ENCODE measurements at places on chromosomes 1 and 21.

DNA sequence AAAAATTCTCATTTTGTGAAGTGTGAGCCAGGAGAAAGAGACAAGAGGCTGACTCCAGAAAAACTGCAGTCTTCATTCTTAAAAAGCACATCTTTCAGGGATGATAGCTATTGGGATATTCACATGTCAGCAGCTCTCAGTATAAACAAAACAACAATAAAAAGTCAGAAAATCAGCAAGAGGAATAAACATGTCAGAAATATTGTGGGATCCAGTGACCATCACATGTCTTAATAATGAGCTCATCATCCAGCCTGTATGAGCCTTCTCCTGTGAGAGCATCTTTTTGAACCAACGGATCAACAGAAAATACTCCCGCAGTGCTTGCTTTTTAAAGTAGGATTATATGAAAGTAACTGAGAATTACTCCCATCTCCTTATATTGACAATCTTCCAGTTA is 241.6 kb downstream of the SMYD3 start:
- DNase-seq = no peak

DNA sequence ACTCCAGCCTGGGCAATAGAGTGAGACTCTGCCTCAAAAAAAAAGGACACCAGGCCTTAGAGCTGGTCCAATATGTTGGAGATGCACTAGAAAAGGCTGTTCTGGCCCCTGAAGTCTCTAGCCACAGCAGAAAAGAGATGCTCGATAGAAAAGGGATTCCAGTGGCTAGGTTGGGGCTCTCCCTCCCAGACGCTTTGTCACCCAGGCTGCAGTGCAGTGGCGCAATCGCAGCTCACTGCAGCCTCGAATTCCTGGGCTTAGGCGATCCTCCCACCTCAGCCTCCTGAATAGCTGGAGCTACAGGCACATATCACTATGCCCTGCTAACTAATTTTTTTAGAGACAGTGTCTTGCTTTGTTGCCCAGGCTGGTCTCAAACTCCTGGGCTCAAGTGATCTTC is 18.2 kb downstream of the PDZK1 start:
- DNase-seq = no peak

DNA sequence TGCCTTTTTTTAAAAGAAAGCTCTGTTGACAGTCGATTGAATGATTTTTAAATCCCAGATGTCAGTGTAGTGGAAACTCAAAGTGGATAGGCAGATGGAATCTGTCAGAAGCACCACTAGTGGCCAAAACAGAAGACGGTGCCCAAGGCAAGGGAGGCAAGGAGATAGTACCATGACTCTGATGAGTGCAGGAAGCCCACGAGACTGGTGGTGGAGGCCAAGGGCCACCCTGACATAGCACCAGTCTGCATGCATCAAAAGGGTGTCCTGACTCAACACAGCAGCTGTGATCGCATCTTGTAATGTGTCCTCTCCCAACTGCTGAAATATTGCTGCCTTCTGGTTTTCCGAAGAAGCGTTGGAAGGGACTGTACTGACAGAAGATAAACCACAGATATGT is 124.1 kb upstream of the PAPPA2 start:
- no peak for DNase-seq

- no peak for DNase-seq
These were observed 1.9 kb upstream of the ZFYVE9 start for GRCh38 chr1:52139817-52140540.

GRCh38 chr1:44571712-44572571 is 102.3 kb downstream of the TMEM53 start:
- DNase-seq = no peak

DNA sequence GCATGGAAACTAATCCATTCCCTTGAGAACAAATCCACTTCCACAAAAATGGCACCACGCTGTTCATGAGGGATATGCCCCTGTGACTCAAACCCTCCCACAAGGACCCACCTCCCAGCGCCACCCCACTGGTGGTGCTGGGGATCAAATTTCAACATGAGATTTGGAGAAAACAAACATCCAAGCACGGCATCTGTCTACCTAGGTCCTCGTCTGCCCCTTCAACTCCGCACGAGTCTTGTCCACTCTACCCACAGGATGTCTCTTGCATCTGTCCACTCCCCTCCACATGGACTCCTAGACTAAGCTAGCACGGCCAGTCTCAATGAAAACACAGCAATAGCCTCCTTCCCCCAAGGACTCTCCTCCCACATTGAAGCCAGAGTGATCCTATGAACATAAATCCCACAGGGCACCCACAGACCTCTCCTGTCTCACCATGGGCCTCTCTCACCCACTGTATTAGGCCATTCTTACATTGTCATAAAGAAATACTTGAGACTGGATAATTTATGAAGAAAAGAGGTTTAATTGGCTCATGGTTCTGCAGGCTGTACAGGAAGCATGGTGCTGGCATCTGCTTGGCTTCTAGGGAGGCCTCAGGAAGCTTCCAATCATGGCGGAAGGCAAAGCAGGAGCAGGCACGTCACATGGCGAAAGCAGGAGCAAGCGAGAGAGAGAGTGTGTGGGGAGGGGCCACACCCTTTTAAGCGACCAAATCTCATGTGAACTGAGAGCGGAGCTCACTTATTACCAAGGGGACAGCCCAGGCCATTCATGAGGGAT is 101.4 kb downstream of the TOMM20 start:
- DNase-seq = no peak

DNA sequence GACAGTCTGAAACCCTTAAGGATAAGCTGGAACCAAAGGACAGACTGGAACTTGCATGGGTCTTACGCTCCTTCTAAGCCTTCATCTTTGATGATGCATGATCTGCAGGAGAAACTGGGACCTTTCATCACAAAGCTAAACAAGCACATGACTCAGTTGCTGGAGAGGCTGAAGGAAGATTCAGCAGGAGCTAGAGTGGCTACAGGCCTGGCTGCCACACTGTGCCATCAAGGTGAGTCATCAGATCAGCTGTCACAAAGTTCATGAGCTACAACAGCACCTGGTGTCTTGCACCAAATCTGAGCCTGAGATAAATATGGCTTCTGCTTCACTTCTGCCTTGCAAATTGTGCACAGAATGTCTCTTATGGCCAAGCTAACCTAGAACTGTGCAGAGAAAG is 95.5 kb upstream of the MARK1 start:
- DNase-seq = no peak

- no peak for DNase-seq
These were observed 182.5 kb upstream of the JUN start for GRCh38 chr1:58966103-58966916.

- DNase-seq = no peak
These were observed 247.3 kb downstream of the FOXD2 start for GRCh38 chr1:47684964-47685762.

- DNase-seq = no peak
These were observed 145.6 kb downstream of the NFIA start for GRCh38 chr1:61227857-61228550.

- no peak for DNase-seq
These were observed 113.7 kb downstream of the CRYAA start for GRCh38 chr21:43282358-43283120.

DNA sequence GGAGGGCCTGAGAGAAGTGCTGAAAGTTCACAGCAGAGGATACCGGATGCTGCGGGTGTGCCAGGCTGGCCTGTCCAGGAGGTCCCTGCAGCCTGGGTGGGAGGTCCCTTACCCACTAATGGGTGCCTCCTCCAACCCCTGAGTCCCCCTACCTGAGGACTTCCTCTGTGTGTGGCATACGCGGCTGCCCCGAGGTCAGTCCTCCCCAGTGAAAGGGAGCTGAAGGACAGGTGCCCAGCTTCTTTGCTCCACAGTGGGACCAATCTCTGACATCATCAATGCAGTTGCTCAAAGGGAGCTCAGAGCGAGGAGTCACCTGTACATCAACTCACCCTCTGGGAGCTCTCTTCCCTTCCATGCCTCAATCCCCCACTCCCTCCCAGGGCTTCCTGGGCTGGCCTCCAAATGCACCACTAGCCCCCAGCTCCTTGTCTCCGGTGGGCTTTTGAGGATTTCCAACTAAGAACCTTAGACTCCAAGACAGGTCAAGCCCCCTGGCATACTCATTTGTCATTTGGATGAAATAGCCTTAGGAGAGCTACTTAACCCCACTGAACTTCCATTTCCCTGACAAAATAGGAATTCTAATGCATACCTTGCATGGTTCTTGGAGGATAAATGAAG is 53.9 kb downstream of the PDE9A start:
- no peak for DNase-seq

GRCh38 chr1:13781907-13782633 is 82.1 kb downstream of the PRDM2 start:
- DNase-seq = no peak
